Frontal cortex (tissue), 4 donors: ENCODE measurements at places on chromosomes 3 and 15.
A peak's percentile ranks its signal among the peaks of the same experiment; 100 is the strongest.

DNA sequence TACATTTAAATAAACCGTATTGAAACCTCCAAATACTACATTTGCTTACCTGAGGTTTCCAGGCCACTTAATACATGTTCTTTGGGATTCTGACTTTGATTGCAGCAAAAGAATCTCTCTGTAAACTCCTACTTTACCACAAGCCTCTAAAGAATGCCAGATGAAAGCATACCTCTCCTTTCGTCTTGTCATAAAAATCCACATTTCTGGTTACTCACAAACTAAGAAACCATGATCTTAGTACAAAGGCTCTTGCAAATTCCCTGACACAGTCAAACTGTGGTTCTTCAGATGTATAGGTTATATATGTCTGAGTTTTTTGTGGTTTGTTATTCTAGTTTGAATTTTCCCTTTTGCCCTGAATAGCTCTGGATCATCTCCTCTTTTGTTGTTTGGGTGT, 188.4 kb downstream of the RAP2B start:
- no peak for DNase-seq

GRCh38 chr15:77563623-77564156, 69.0 kb downstream of the LINGO1 start:
- DNase-seq, result no peak

DNA sequence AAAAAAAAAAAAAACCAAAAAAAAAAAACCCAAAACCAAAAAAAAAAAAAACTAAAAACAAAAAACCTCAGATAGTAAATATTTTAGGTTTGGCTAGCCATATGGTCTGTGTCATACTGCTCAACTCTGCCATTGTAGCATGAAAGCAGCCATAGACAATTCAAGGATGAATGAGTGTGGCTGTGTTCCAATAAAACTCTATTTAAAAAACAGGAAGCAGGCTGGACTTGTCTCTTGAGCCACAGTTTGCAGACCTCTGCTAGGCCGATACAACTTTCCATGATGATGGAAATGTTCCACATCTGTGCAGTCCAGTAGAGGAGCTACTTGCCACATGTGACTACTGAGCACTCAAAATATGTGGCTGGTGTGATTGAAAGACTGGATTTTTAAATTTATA, 11.1 kb downstream of the EFCAB12 start:
- no peak for DNase-seq

GRCh38 chr3:54046641-54047214, 75.6 kb upstream of the CACNA2D3 start:
- DNase-seq, result no peak

DNA sequence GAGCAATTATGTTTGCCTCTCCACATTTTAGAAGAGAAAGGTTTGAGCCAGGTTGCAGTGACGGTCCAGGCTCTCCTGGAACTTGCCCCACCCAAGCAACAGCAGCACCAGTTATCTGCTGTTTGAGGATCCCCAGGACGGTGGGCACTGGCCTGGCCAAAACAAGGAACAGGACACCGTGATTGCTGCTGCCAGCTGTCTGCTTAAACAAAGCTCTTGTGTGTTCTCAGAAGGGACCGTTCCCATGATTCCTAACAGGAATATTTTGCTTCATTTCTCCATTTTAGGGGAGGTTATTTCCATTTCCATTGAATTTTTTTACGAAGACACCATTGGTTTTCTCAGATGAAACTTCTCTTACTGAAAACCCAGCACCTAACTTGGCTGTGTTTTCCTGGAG, 66.4 kb upstream of the RPL35A start:
- no peak for DNase-seq

- DNase-seq, result no peak
Observed at GRCh38 chr15:85649372-85649771, 145.4 kb downstream of the KLHL25 start.

GRCh38 chr3:175304404-175304803, 445.3 kb downstream of the NAALADL2 start:
- DNase-seq, result no peak

DNA sequence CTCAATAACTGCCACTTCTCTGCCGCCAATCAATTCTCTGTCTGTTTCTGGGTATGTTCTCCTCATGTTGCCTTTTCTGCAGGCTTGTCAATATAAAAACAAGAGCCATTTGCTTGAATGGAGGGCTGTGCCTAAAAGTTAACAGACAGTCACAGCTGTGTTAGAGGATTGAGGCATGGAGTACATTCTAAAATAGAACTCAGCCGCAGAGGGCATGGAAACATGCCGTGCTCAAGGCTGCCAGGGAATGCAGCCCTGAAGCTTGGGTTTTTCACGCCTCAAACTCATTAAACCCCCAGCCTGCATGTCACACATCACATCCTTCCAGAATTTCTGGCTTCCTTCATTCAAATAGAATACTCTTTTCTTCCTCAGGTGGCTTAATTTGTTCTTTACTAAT, 166.6 kb downstream of the TPRG1 start:
- DNase-seq, result no peak

DNA sequence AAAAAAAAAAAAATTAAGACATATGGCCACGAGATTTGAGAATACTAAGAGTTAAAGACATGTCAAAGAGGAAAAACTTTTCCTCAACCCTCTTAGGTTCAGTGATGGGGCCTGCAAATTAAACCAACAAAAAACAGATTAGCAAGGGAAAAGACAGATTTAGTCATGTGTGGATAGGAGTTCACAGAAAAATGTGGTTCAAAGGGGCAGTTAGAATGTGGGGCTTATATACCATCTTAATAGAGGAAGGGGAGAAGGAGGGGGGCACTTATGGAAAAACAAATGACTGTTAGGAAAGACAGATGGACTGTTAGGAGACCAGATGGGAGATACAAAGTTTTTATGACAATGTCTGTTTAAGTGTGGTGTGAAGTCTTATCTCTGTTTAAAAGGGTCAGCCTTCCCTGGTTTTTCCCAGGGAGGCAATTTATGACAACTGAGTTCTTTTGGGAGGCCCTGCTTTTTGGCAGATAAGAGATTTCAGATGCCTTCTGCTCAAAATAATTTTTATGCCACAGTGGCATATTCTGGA, 68.7 kb upstream of the FURIN start:
- DNase-seq, result no peak

DNA sequence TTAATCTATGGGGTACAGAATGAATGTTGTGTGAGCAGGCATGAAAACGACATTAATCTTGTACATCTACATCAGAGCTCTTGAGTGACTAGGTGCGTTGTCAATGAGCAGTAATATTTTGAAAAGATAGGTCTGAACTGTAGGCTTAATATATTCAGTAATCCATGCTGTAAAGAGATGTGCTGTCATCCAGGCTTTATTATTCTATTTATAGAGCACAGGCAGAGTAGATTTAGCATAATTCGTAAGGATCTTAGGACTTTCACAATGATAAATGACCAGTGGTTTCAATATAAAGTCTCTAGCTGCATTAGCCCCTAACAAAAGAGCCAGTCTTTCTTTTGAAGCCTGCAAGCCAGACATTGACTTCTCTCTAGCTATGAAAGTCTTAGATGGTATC, 43.0 kb downstream of the NLGN1 start:
- no peak for DNase-seq

GRCh38 chr15:101615986-101616848, 36.0 kb downstream of the TM2D3 start:
- DNase-seq, result no peak

GRCh38 chr15:49190586-49190985, 20.5 kb downstream of the GALK2 start:
- no peak for DNase-seq

GRCh38 chr15:31476236-31476810, 149.7 kb downstream of the KLF13 start:
- no peak for DNase-seq

DNA sequence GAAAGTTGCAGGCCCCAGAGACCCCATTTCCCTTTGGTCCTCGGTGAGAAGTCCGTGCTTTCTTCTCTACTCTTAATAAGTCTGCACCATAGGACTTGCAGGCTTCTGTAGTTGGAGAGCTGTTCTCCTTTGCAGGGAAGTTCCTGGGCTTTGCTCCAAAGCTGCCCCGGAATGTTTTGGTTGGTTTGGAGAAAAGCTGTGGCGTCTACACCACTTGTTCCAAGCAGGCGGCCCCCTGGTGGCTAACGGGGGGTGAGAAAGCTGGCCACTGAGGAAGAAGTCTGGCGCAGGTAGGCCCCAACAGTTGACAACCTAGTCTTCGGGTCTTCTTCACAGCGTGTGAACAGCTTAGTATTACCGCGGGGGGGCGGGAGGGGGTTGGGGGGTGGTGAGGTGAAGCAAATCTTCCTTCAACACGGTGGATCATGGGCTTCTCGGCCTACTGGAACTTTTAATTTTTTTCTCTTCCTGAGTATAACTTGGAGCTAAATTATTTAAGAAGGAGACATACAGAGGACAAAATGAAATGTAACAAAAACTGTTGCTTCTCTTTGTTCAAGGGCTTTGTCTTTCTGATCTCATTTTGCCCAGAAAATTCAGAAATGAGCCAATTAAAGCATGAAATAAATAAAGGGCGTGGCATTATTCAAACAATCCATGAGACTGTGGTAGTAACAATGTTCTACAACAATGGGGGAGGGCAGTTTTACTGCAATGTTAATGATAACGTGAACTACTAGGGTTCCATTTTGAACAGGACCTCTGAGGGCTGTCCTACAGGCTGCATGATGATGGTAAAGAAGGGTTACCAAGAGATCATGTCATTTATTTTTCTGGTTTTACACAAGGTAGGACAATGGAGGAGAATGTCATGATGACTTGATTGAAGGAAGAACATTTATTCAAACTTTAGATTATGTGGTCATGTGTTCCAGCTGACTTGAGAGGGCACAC, 2.2 kb upstream of the THRB start:
- no peak for DNase-seq

GRCh38 chr3:119403201-119403600, 60.2 kb downstream of the TMEM39A start:
- no peak for DNase-seq

- DNase-seq, result no peak
Observed at GRCh38 chr3:190524942-190525341, 11.1 kb downstream of the IL1RAP start.

DNA sequence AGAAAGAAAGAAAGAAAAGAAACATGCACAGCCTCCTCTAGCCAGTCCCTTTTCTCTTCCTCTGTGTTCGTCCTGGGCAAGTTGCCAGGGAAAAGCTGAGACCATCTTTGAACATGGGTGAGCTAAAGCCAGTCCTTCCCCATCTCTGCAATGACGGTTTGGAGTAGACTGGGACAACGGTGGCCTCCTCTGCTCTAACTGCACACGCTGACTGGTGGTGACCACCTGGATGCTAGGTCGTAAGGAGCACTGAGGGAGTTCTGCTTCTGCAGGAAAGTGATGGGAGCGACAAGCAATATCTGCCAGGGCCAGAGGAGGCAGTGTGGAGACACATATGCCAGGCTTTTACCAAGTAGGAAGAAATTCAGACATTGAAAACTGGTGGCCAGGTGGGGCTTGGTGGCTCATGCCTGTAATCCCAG, 111.7 kb downstream of the NUP210 start:
- peak; percentile 48 for DNase-seq

- no peak for DNase-seq
Observed at GRCh38 chr15:32222716-32223115, 180.4 kb downstream of the GOLGA8K start.

GRCh38 chr15:82081914-82082762, 36.3 kb upstream of the MEX3B start:
- no peak for DNase-seq

- DNase-seq, result no peak
Observed at GRCh38 chr3:47954567-47954966, 61.6 kb downstream of the MAP4 start.

GRCh38 chr15:40563426-40563825, 1.4 kb downstream of the CCDC32 start:
- no peak for DNase-seq

- DNase-seq, result no peak
Observed at GRCh38 chr3:73437828-73438227, 186.9 kb downstream of the PDZRN3 start.

DNA sequence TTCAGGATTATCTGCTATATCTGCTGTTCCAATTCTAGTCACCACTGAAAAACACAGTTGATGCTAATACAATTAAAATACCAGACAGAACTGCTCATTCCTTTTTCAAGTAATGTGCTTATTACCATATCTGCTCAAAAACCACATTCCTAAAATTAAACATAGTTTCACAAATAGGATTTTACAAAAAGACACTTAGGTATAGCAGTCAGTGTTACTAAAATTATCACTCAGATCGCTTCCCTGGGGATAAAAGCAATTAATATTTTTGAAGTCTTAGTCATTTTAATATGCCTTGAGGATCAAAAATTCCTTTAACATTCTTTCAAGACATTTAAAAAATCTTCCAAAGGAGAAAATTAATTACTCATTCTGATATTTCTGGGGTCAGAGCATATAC, 71.5 kb downstream of the RAD18 start:
- DNase-seq, result no peak

DNA sequence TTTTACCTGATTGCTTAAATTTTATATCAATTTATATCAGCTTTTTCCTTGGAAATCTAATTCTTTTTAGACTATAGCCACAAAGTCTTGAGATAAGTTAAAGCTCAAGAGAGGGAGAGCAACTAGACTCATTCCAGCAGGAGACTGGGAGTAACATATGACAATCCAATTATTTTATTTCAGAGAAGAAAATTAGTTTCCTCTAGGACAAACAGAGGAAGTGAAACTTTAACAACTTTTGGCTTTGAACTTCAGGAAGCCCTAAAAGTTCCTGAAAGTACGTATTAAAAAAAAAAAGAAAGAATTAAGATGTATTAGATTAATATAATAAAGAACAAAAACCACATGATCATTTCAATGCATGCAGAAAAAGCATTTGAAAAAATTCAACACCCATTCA, 13.9 kb upstream of the UBE2E2 start:
- DNase-seq, result no peak

DNA sequence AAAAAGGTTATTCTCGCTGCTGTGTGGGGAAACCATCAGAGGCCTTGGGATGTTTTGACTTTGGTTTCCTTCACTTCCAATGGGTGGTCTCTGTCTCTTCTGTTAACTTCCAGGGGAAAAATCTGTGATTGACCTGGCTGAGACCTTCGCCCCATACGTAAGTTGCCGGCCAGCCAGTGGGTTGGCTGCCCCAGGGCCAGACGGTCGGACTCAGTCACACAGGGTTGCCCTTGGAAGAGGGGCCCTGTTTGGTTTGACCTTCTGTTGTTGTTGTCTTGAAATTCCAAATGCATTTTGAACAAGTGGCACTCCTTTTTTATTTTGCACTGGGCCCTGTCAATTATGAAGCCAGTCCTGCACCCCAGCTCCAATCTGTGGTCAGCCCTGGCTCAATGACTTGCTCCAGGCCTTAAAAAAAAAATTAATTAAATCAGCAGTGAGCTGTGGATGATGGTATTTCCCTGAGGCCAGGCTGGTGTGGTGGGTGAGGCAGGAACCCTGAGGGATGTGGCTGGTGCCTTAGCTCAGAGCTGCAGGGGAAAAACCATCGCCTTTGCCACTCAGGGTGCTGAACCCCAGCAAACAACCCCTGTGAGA, 4.5 kb downstream of the FAM107A start:
- no peak for DNase-seq

DNA sequence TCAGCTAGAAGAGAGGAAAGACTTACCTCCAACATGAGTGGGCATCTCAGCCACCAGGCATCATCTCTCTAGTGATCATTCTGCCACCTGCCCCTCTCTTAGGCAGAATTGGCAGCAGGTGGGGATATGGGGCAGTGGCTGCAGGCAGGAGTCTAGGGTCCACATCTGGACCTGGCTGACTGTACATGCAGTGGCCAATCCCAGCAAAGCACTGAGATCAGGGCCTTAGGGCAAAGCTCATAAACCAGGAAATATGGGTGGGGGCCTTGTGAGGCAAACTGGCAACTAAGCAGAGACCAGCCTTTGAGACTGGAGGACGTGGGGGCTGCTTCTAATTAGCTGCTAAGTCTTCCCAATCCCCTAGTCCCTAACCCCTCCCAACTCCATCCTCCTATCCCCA, 12.9 kb downstream of the POMGNT2 start:
- no peak for DNase-seq

GRCh38 chr15:70114221-70114620, 16.5 kb upstream of the TLE3 start:
- no peak for DNase-seq
